CD4-positive, alpha-beta T cell treated with Interleukin-17A for 1 hour (primary cell): ENCODE measurements at places on chromosomes 5 and 9.

DNA sequence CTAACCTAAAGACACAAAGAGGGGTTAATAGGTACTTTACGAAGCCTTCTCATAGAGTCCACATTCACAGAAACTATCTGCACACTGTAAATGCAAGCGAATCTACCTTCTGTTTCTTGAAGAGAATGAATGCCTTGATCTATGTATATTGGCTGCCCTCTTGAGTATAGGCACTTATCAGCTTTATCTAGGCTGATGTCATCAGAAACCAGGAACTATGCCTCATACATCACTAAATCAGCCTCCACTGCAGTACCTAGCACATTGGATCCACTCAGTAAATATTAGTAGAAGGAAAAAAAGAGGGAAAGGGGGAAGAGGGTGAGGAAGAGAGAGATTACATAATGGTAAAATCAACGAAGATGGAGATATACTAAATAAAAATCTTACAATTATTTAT, 477.1 kb downstream of the CAAP1 start:
- DNase-seq = no peak

GRCh38 chr9:91033270-91033669, 231.7 kb downstream of the SYK start:
- no peak for DNase-seq

DNA sequence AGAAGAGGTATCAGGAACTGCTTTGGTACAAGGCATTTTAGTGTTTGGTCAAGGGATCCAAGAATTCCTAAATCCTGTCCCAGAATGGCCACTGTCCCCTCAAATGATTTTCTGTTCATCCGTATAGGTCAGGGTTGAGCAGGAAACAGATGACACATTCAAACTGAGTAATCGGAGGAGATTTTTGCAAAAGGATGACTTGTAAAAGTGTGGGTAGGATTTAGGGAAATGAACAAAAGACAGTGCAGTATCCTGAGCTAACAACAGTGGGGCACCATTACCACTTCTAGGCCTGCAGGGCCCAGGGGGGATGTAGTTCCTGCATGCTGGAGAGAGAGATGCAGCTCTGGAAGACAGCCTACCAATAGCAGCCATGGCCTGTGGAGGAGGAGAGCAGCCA, 290.1 kb downstream of the ZSWIM6 start:
- no peak for DNase-seq

DNA sequence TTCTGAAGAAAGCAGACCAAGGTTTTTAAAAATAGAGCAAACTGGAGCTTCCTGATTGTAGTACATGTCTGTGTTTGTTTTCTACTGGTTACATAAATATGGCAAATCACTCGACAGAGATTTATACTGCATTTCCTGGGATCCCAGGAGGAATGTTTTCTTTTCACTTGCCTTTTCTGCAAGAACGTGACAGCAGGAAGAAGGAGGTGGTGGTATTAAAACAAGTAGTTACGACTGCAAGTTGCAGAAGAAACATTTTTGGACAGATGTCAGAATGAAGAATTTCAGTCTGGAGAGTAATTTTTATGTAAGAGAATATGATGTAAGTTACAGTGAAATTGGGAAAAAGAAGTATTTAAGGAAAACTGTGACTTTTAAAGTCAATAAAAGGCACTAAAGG, 253.7 kb upstream of the NFIL3 start:
- no peak for DNase-seq

- no peak for DNase-seq
Measured at GRCh38 chr9:75462866-75463265, 374.6 kb downstream of the OSTF1 start.
